Stimulated activated naive B cell treated with anti-CD40 and anti-IgM and Interleukin-4, amounts not matched to agents 10 μg/mL and 1 μg/mL and 100 μg/mL, for 72 hours (primary cell): ENCODE measurements at places on chromosomes 2 and 18.
A peak's percentile ranks its signal among the peaks of the same experiment; 100 is the strongest.

DNA sequence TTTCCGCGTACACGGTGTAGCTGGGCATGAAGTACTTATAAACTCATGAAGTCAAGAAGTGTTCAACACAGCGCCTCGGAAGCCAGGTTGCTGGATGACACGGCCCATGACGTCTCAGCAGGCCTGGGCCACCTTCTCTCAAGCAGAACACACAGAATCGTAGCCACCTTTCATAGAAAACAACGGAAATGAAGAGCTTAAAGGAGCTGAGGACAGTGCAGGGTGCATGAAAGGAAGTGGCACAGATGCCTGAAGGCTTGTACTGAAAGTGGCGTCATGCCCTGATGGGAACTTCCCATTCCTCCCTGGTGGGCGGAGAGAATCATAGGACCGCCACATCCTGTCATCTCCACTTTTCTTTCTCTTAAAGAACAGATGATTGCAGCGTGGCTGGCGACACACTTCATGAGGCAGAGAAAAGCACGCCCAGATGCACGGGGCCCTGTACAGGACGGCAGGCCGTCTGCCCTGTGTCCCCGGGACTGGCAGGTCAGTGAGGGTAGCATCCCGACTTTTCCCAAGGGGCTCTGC lies 31.1 kb downstream of the HDAC4 start:
- peak; percentile 85 for DNase-seq

DNA sequence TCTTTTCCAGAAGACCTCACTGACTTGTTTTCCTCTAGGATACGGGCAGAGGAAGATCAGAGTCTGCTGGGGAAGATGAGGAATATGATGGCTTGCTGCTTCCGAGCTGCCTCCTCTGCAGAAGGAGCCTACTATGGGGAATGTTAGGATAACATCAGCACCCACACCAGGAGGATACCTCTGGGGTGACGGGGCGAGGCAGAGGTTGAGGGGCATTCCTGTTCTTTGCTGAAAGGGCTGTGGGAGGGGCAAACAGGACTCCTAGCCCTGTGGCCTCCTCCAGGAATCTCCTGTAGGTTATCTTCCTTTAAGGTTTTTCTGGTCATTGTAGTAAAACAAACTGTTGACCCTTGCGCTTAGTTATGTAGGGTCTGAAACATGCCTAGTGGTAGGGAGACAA lies 102.5 kb downstream of the CRIM1 start:
- DNase-seq, result no peak

DNA sequence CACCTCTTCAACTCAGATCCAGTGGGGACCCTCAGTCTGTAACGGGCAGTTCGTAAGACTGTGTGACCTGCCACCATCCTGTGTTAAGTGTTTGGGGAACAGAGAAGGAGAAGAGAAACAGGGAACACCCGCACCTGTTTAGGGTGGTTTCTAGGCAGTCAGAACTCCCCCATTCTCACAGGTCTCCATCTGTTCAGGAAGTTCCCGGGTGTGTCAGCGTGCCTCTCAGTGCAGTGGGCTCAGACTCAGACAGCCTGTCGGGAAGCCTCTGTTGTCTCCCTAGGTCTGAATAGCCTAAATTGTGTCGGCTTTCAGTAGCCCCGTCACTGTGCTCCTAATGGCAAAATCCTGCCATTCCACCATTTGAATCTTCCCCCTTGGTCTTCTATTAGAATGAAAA lies 256.6 kb downstream of the LOXHD1 start:
- DNase-seq, result no peak

- DNase-seq, result no peak
These were observed 35.1 kb downstream of the FAM117B start for GRCh38 chr2:202669841-202670240.

- no peak for DNase-seq
These were observed 120.9 kb downstream of the FAM210A start for GRCh38 chr18:13605477-13605876.

GRCh38 chr2:169980001-169980400 lies 152.7 kb downstream of the UBR3 start:
- no peak for DNase-seq

GRCh38 chr2:238861766-238862315 lies 14.0 kb downstream of the TWIST2 start:
- DNase-seq, result no peak

DNA sequence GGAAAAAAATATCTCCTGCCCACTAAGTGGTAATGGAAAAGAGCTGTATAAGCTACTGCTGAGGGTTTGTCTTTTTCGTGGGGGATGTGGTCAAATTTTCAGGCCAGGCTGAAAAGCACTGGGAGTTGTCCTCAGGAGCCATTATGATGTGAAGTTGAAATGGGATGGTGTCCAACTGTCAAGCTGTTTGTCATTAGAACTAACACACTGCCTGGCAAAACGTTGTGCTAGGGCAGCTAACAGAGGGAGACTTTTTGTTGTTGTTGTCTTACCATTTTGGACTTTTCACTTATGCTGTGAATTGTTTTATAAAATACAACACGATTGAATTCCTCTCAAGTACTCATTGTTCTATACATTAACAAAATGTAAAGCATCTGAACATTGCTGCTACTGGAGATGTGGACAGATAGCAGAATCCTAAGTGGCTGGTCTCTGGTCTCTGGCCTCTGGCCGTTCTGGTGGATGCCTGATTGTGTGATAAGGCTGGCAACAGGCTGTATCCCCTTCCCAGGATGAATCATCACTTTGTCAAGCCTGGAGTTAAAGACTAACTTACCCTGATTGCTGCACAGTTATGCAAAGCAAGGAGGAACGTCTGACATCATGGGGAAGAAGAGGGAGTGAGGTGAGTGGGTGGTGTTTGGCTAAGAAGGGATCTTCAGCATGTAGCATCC lies 2.3 kb downstream of the MYO1B start:
- DNase-seq, result no peak

DNA sequence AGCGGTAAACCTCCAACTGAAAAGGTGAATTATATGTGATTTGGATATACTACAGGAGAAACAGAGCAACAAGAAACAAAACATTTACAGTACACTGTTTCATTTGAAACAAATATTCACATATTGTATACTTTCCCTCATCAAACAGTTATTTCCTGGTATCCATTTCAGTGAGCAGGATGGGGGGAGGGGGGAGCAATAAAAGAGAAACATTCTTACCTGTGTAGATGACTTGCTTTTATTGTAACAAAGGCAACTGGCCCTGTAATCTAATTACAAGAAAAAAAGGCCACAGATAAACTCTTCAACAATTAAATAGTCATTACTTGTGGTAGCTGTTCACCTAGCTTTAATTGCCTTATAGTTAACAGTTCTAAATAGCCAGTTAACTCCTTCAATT lies 3.9 kb upstream of the PPP1CB start:
- DNase-seq, result no peak

GRCh38 chr2:53633441-53633840 lies 134.2 kb upstream of the CHAC2 start:
- DNase-seq, result no peak

- no peak for DNase-seq
These were observed 290.6 kb downstream of the NYAP2 start for GRCh38 chr2:225690153-225690552.

GRCh38 chr18:62264984-62265383 lies 60.1 kb upstream of the TNFRSF11A start:
- DNase-seq, result no peak

GRCh38 chr2:46488389-46488788 lies 9.0 kb downstream of the TMEM247 start:
- DNase-seq, result no peak

GRCh38 chr2:157592374-157592773 lies 36.3 kb downstream of the ACVR1C start:
- no peak for DNase-seq

- DNase-seq, result no peak
These were observed 148.4 kb upstream of the SPRED2 start for GRCh38 chr2:65580824-65581223.

- DNase-seq, result no peak
These were observed 127.6 kb downstream of the TDRD15 start for GRCh38 chr2:21251216-21251980.

GRCh38 chr18:74942319-74942910 lies 266.5 kb downstream of the PTGR3 start:
- no peak for DNase-seq

DNA sequence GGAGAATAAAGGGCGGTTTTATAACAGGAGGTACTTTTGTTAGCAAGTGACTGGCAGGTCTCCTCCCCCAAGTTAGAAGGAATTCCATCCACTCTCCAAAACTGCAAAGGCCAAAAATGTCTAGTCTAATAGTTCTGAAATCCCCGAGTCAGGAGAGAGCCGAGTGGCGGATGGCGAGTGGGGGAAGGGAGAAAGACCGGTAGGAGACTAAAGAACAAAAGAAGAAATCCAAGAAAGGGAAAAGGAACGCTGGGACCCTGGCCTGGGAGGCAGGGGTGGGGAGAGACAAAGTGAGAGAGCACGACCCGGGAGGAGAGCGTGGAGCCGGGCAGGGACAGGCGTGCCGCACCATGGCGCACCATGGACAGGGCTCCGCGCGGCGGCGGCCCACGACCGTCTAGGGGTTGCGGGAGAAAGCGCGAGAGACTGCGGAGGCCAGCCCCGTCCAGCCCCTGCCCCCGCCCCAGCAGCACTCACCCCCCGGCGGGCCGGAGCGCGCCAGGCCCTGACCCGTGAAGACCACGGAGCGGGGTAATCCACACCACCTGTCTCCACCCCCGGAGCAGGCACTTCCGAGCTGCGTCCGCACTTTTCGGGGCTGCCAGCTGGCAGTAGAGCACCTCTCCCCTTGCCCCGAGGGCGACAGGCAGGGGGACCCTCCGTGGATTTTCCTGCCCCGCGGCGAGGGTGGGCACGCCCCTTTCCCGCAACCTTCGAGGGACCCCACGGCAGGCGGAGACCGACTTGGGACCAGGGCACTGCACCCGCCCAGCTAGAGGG lies 1.6 kb downstream of the CDH2 start:
- no peak for DNase-seq

GRCh38 chr2:197993830-197994229 lies 189.4 kb downstream of the PLCL1 start:
- DNase-seq, result no peak

DNA sequence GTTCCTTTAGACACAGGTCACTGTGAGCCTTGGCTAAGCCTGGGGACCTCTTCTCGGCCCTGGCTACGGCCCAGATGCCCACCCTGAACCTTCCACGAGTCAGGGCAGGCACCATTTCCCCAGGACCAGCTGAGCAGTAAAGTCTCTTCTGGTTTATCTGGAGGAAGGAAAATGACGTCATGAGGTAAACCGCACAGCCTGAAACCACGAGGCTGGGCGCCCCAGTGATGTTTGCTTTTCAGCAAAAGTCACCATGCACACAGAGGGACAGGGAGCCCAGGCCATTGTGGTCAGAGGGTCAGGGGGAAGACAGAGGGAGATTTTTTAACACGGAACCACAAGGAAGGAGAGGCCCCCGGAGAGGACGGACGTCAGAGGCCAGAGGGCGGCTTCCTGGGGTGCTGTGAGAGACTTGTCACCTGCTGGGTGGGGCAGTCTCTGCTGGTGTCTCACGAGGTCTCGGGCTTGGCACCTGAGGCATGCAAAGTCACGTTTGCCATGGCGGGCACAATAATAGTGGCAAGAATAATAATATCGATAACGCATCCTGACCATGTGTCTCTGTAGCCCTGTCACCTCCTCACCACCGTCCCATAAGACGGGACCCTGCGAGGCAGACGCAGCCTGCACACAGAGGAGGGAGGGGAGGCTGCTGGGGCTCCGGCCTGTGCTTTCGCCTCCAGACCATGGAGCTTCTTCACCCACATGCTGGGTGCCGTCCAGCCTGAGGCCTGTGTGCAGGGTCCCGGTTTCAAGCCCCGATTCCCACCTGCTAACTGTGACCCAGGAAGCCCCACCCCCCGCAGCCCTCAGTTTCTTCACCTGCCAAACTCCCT lies 33.2 kb upstream of the FOSL2 start:
- peak; percentile 88 for DNase-seq

- no peak for DNase-seq
These were observed 118.1 kb upstream of the CXCR4 start for GRCh38 chr2:136236019-136236418.

DNA sequence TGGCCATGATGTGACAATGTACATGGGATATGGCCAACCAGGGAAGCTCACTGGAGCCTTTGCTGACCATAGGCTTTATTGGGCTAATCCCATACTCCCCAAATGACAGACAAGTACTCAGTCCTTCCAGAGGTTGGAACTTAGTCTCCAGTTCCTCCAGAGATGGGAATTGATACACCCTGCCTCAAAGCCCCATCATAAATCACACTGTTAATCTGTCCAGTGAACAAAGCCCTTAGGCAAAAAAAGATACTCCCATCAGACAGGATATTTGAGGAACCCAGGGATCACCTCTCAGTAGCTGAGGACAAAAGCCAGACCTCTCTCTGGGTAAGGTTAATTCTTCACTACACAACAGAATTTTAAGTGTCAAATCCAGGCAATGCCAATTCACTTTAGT lies 247.5 kb upstream of the CDH20 start:
- DNase-seq, result no peak

GRCh38 chr2:121076885-121077549 lies 208.0 kb downstream of the TFCP2L1 start:
- DNase-seq, result peak; percentile 34

DNA sequence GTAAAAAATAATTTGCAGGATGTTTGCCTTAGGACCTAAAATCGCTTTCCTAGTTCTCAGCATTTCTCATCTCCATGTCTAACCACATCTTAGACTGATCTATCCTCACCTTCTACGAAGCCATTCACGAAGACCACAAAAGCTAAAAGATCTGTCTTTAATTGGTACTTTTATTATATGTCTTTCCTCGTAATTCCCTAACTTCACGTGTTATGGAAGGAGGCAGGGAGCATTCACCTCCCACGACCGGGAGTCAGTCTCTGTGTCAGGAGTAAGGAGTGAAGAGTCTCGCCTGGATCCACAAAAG lies 1.6 kb downstream of the DLGAP1 start:
- no peak for DNase-seq

- no peak for DNase-seq
These were observed 119.0 kb upstream of the CYRIA start for GRCh38 chr2:16784652-16785051.

GRCh38 chr2:195863564-195863963 lies 205.1 kb downstream of the DNAH7 start:
- DNase-seq, result no peak

- DNase-seq, result no peak
These were observed 222.3 kb downstream of the SH3RF3 start for GRCh38 chr2:109351164-109351756.

DNA sequence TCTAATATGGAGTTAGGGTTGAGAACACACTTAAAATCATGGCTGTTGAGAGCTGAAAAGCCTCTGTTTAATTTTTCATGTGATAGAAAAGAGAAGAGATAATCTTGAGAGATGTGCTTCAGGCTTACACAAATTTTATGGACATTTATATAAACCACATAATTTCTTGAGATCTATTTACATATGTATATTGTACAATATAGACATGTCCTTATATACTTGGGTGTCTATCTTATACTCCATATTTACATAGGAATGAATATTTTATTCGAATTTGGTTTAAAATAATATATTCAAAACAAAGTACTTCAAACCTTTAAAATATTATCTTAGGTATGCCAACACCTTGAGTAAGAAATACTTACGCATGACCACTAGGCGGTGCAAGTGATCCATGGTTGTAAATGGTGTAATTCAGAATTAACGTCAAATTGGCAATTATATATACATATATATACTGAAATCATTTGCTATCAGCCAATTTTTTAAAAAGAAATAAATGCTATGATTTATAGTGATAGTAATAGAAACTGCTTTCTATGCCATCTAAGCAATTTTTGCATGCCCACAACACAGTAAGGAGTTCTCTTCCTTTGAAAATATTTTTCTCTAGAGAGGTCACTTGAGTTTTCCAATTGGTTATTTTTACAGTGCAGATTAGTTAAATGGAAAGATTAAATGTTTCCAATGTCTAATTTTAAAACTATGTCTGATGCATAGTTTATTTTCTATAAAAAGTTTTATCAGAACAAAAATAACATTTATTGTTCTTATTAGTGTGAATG lies 37.6 kb upstream of the SPAG16 start:
- DNase-seq, result peak; percentile 19
